ENCODE measurements at places on chromosomes 12 and 14.

GRCh38 chr14:93029417-93029816 is 86.3 kb downstream of the ITPK1 start:
- no peak for DNase-seq

- no peak for DNase-seq
Observed at GRCh38 chr14:88477513-88478250, 77.1 kb downstream of the PTPN21 start.

DNA sequence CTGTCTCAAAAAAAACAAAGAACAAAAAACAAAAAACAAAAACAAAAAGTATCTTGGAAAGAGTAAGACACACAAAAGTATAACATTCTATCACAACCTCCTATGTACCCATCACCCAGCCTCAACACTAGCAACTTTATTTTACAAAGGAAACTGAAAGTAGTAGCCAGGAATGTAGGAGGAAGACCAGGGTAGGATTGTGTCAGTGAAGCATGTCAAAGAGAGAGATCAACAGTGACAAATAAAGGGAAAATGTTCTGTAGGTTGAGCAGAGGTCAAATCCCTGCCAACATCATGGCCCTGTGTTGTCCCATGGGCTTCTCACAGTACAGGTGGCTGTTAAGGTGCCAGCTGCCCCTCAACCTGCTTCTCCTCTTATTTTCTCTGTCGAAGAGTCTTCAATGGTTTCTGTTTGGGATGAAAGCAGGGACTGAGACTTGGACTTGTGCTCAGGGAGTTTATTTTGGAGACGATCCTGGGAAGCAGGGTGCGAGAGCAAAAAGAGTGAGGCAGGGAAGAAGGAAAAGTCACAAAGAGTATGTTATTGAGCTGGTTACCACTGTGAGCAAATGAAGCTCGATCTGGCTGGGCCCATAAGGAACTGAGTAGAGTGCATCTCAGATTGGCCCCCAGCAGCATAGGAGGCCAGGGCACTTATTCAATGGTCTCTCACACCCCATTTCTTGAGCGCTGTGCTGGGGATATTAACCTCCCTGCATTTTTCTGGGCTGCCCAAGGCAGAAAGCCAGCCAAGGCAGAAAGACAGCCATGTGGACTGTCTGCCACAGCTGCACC is 29.4 kb upstream of the CTDSP2 start:
- DNase-seq, result no peak

GRCh38 chr14:81519200-81520011 is 14.2 kb downstream of the SEL1L start:
- DNase-seq, result no peak

- no peak for DNase-seq
Observed at GRCh38 chr12:70576341-70577282, 60.6 kb downstream of the PTPRB start.

DNA sequence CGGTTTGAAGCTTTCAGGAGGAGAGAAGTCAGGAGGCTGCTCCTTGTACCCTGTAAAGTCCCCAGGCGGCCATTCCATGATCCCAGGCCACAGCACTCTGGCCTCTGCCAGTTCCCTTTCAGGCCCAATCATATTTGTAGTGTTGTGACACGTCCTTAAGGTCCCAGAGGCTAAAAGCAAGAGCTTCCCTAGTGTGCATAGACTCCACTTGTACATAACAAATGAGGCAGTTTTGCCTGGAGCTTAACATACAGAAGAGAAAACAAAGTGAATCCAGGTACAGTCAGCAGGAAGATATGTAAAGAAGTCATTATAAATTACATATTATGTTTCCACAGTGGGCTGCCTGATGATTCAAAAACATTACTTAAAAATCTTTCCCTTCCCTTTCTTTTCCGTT is 81.1 kb upstream of the RPH3A start:
- no peak for DNase-seq

Data from esophagus squamous epithelium (tissue), 5 donors.